NCI-H2227 treated with DMSO at 0.1 percent for 48 hours (cell line): ENCODE measurements at places on chromosomes 1 and 21.

DNA sequence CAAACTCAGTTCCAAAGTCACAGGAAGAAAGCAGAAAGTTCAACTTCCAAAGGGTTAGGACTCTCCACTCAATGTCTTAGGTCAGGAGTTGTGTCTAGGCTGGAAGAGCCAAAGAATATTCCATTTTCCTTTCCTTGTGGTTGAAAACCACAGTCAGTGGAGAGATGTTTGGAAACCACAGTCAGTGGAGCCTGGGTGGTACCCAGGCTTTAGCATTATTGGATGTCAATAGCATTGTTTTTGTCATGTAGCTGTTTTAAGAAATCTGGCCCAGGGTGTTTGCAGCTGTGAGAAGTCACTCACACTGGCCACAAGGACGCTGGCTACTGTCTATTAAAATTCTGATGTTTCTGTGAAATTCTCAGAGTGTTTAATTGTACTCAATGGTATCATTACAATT lies 11.7 kb downstream of the ATF3 start:
- no peak for DNase-seq

DNA sequence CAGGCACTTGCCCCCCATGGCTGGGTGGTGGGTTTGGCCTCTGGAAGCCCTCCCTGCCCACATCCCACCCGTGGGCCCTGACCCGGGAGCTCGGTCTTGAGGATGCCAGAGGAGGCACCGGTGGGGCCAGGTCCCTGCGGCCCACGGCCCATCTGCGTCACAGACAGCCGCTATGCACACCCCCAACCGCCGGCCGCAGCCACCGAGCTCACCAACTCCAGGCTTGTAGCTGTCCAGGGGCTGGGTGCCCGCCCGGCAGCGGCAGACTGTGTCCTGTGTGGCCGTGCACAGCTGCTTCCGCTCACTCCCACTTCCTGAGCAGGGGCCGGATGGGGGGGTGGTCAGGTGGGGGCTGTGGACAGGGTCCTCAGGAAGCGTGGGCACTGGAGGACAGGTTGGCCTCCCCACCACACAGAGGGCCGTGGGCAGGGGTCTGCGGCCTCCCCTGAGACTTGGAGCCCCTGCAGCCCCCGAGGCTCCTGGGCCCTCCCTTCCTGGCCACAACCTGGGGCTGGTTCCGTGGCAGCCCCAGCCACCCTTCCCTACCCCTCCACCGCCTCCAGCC lies 1.1 kb downstream of the TNFRSF4 start:
- DNase-seq, result no peak

DNA sequence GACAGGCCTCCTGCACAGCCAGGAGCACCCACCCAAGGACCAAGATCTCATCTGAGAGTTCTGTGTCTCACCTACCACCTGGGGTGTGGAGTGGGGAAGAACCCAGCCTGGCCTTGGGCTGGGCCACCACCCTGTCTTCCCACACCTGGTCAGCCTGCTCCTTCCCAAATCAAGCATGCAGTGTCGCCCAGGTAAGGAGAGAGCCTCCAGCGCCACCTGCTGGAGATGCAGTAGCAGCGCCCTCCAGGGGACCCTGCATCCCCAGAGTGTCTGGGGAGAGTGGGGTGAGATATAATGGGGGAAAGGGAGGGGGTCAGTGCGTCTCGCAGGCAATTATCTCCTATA lies 32.3 kb downstream of the KIAA2013 start:
- DNase-seq, result no peak

GRCh38 chr1:185398599-185398998 lies 81.6 kb upstream of the IVNS1ABP start:
- no peak for DNase-seq

GRCh38 chr1:116504308-116505156 lies 66.3 kb downstream of the CD58 start:
- DNase-seq, result no peak

DNA sequence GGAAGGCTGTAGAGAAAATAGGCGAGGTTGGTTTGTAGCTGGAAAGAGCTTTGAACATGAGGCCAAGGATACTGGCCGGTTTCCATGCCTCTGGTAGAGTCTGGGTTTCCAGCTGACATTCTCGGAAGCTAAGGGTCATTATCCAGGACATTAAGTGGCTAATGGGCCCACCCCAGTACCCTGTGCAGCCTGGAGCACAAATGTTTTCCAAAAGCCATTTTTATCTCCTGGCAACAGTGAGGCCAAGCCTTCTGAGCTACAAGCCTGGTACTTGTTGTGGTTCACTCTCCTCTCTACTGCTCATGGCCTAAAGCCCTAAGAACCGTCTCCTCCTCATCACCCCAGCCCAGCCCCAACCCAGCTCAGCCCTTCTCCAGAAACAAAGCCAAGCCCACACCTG lies 122.9 kb downstream of the DMRTA2 start:
- DNase-seq, result no peak

GRCh38 chr1:63779338-63780211 lies 5.8 kb downstream of the ROR1 start:
- DNase-seq, result no peak

DNA sequence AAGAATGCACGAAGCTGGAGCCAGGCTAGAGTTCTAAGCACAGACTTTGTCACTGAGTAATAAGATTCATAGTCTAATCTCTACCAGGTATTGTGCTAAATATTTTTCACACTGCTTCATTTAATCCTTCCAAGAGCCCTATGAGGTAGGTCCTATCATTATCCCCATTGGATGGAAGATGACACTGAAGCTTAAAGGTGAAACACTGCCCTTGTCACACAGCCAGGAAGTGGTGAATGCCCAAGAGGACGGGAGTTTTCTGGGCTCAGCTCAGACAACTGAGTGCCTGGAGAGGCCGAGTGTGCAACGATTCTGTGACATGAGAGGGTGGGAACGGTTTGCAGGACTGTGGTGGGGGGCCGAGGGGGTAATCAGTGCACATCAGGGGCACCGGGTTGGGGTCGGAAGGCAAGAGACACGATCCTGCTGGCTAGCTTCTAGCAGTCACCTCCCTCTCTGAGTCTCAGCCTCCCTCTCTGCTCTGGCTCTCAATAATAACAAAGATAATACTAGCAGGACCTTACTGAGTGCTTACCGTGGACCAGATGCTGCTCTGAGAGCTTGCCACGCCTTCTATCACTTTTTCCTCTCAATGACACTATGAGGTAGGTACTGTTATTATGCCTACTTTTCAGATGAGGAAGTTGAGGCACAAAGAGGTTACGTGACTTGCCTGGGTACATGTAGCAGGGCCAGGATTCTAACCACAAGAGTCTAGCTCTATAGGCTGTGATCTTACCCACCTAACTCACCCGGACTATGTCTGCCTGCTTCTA lies 12.4 kb downstream of the KCNQ4 start:
- no peak for DNase-seq

- DNase-seq, result no peak
Measured at GRCh38 chr1:115160728-115161127, 71.4 kb upstream of the TSPAN2 start.

- no peak for DNase-seq
Measured at GRCh38 chr1:167910530-167910929, 3.4 kb downstream of the ADCY10 start.

DNA sequence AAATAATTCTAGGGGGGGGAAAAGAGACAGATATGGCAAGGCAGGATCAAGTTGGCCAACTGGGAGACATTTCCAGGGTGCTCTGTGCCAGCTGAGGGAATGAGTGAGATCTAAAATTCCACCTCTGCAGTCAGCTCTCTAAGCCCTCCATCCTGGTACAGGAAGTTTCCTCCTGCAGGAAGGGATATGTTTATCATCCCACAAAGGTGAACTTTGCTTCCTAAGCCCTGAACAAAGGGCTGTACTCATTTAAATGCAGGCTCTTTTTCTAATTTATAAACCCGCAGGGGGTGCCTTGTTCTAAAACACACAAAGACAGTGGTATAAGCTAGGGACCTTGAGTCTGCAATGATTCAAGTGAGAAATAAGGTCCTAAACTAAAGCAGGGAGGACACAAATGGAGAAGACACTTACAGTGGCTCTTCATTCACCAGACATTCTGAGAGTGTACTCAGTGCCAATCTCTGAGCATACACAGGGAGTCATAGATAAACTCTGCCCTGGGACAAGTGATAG lies 3.6 kb upstream of the TNFSF4 start:
- DNase-seq, result no peak

DNA sequence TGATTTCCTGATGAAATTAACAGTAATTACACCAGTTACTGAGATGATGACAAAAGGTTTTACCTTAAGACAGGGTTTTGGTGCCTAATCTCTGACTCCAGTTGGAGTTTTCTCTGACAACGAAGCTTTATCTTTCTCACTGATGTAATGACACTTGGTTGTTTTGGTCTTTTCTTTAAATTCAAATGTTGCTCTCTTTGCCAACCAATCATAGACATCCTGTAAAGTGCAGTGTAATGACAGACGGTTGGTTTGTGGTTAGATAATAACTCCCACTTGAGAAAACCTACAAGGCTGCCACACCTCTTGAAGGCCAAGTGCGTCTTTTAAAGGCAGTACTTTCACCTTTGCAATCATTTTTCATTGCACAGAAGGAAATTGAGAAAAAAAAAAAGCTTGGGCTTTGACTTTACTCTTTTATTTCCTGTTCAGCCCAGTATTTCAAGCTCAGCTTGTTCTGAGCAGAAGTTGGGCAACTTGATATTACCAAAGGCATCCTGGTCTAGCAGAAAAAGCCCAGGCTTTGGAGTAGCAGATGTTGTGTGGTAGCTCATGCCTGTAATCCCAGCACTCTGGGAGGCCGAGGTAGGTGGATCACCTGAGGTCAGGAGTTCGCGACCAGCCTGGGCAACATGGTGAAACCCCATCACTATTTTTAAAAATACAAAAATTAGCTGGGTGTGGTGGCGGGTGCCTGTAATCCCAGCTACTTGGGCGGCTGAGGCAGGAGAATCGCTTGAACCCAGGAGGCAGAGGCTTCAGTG lies 14.9 kb downstream of the PDIK1L start:
- peak; percentile 81 for DNase-seq

DNA sequence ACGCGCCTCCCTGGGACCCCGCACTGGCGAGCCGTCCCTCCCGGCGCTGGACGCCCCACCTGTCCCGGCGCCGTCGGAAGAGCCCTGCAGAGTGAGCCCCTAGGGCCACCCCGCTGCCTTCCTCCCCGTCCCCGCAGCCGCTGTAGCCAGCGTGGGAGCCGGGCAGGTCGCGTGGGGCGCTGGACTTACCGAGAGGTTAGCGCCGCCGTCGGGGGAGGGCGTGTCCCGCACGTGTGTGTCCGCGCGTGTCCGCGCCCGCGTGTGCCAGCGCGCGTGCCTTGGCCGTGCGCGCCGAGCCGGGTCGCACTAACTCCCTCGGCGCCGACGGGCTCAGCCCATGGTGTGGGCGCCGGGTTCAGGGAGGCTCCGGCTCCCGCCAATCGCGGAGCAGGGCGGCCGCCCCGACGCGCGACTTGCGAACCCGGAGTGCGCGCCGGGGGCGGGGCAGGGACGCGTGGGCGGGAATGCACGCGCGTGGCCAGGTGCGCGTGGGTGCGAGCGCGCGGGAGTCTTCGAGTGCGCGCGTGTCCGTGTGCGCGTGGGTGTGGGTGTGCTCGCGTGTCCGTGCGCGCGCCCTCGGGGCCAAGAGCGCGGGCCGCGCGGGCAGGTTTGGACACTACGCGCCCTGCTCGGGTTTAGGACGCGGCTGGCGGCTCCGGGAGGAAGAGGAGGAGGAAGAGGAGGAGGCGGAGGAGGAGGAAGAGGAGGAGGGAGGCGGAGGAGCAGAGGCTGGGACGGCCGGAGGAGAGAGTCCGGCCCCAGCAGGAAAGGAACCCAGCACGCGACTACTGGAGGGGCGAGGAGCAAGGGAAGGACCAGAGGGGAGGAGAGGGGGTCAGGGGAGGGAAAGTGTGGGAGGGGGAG lies 145.2 kb upstream of the ETS2 start:
- no peak for DNase-seq

DNA sequence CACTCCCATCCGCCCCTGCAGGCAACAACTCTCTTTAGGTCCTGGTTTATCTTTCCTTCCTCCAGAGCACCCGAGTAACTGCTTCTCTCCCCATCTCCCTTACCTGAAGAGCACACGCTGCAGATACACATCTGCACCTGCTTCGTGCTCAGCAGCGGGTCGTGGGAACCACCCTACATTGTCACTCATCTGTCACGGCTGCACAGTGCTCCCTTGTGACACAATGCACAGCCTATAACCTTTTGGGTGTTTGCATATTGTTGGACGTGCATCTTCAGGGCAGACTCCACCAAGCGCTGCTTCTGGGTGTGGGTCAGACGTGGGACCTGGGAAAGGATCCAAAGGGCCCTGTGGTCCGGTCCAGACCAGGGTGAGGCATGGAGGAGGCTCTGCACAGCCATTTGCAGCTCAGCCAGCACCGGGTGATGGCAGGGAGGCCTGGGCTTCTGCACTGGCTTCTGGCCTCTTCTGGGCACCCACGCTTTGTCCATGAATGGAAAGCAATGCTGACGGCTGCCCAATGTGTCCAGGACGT lies 42.5 kb downstream of the WDR4 start:
- no peak for DNase-seq

DNA sequence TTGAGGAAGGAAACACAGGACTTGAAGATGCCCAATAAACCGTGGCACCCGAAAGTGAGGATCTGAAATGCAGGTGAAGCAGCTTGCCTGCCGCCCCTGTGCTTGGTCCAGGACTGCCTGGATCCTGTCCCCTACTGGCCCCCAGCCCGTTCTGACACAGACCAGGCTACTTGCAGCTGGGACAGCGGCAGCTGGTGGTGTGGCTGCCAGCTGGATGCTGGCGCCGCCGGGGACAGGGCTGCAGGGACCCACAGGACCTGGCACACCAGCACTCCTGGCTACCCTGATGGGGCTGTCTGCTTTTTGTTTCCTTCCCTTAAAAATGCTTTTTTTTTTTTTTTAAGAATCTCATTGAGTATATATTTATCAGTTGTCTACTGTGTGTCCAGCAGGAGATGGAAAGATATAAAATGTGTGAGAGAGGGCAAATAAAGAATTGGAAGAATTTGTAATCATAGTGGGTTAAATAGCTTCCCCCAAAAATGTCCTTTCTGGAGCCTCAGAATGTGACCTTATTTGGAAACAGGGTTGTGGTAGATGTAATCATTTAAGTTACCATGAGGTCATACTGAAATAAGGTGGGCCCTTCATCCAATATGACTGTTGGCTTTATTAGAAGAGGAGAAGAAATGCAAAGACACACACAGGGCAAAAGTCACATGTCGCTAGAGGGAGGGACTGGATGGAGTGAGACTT lies 165.6 kb downstream of the DSCAM start:
- DNase-seq, result no peak

DNA sequence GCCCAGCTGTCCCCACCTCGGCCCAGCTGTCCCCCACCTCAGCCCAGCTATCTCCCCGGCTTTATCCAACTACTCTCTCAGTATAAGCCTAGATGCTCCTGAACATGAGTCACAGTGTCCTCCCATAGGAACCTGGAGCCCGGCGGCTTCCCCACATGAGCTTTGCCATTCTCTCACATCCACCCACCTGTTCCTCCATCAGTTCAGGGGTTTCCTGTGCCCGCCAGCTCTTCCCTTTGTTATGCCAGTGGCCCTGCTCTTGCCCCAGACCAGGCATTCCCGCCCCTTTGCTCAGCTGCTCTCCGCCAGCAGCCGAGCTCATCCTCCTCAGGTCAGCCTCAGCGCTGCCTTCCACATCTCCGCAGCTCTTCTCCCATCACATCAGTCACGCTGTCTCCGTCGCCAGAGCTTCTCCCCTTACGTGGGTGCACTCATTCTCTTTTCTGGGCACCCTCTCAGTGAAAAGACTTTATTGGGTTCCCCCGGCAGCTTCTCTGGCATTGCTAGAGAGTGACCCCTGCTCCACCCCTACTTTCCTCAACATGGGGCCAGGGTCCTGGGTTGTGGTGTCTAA lies 89.5 kb upstream of the CSF3R start:
- DNase-seq, result no peak

GRCh38 chr1:55812281-55812680 lies 597.1 kb upstream of the USP24 start:
- DNase-seq, result no peak

- no peak for DNase-seq
Measured at GRCh38 chr1:80509965-80510522, 1290.7 kb upstream of the ADGRL2 start.

- DNase-seq, result no peak
Measured at GRCh38 chr1:97123717-97124431, 402.3 kb downstream of the PTBP2 start.
